ENCODE measurements at places on chromosomes 3 and 15.
A peak's percentile ranks its signal among the peaks of the same experiment; 100 is the strongest.

GRCh38 chr15:68618908-68619698 is 40.3 kb downstream of the CORO2B start:
- DNase-seq = no peak

GRCh38 chr3:196987022-196987421 is 18.4 kb upstream of the PIGZ start:
- no peak for DNase-seq

DNA sequence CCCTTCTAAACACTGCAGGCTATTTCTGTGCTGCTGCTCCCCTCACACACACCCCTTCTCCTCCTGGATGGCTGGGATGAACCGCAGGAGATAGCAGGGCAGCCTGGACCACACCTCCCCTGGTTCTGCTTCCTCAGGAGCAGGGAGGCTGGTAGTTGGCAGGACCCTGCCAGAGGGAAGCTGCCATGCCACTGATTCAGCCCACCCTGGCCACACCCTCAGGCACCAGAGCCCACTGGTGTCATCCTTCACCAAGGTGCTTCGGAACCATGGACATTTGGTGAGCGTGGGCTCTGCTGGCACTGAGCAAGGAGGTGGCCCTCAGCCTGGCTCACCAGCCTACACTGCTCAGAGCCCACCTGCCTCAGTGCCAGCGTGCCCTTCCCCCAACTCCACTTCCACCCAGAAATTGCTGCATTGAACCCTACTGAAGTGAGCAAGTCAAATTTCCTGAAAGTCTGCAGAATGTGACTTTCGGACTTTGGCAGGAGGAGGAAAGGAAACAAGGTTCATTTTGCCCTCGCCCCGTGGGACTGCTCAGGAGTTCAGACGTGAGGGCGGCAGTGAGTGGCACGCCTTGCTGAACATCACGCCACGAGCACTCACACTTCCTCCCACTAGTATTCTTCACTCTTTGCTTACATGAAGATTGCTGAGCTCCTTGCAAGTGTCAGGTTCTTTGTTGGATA is 26.3 kb downstream of the BMF start:
- no peak for DNase-seq

GRCh38 chr15:71807691-71808091 is 2.7 kb upstream of the NR2E3 start:
- no peak for DNase-seq

GRCh38 chr15:84926491-84927230 is 42.2 kb downstream of the SLC28A1 start:
- DNase-seq = no peak

DNA sequence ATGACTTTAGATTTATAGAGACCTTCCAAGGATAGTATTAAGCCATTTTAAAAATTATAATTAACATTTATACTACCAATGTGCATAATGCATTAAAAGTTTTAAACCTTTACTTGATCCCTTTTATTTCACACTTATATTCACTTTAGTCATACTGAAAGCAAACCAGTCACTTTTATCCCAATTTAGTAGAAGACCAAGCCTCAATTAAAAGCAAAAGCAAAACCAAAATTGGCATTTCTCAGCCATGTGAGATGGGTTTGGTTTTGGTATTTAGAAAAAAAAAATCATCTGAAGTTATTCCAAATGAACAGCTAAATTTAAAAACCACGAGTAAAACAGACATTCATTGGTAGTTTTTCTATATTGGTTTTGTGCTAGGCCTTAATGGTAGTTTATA is 249.4 kb downstream of the LPP start:
- no peak for DNase-seq

GRCh38 chr3:146166826-146167225 is 5.8 kb upstream of the PLOD2 start:
- no peak for DNase-seq

DNA sequence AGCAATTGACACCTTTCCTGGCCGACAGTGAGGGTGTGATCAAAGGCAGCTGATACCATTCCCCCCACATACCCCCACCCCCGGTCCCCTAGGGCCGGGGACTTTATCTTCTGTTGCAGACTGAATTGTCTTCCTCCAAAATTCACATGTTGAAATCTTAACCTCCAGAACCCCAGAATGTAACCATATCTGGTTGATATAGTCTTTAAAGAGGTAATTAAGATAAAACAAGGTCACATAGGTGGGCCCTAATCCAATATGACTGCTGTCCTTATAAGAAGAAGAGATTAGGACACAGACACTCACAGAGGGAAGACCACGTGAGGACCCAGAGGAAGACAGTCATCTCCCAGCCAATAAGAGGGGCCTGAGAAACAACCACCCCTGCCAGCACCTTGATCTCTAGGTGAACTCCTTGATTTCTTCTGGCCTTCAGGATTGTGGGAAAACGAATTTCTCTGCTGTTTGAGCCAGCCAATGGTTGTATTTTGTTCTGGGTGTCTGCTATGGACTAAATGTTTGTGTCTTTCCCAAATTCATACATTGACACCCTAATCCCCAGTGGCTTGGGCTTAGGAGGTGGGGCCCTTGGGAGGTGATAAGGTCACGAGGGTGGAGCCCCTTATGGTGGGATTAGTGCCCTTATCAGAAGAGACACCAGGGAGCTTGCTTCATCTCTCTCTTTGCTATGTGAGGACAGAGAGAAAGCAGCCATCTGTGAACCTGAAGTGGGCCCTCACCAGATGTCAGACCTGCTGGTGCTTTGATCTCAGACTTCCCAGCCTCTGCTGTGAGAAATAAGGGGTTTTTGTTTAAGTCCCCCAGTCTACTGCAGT is 144.0 kb downstream of the CHSY1 start:
- DNase-seq = no peak

DNA sequence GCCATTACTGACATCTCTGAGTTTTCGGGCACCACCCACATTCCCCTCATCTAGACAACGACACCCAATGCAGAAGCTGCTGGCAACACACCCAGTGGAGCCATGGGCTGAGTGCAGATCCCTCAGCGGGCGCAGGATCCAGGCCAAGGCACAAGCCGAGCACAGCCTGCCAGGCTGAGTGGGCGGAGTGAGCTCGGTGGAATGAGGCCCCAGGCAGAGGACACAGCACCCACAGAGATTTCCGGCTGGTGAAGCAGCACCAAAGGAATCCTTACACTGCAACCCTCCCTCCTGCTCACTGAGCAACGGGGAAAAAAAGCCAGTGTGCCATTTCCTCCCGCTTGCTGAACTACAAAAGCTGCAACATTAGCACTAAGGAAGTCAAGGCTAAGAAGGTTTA is 34.3 kb downstream of the ZMAT3 start:
- no peak for DNase-seq

- DNase-seq = peak; percentile 65
These were observed 864 bp upstream of the NEO1 start for GRCh38 chr15:73051391-73051806.

GRCh38 chr3:57031631-57032541 is 28.6 kb upstream of the SPATA12 start:
- DNase-seq = no peak

GRCh38 chr3:20406611-20407011 is 220.6 kb upstream of the SGO1 start:
- no peak for DNase-seq

DNA sequence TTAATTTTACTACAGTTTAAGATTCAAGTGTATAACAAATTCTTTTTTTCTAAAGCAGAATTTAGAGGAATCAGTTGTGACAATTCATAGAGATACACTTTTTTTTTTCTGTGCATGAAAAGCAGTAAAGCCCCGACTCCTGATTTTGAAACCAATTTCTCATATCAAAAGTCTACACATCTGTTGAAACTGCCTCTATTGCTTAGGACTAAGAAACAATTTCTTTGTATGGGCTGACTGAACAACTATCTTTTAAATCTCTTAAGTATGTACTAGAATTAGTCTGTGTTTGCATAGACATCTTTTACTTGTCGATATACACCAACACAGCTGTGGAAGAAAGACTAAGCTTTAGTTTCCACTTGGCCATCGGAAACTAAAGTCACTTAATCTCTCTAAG is 127.6 kb downstream of the MEIS2 start:
- no peak for DNase-seq

- DNase-seq = no peak
These were observed 1.2 kb upstream of the RYK start for GRCh38 chr3:134251731-134252391.

GRCh38 chr15:58190419-58190818 is 52.2 kb downstream of the AQP9 start:
- no peak for DNase-seq

GRCh38 chr3:9810433-9810770 is 340 bp downstream of the TTLL3 start:
- no peak for DNase-seq

DNA sequence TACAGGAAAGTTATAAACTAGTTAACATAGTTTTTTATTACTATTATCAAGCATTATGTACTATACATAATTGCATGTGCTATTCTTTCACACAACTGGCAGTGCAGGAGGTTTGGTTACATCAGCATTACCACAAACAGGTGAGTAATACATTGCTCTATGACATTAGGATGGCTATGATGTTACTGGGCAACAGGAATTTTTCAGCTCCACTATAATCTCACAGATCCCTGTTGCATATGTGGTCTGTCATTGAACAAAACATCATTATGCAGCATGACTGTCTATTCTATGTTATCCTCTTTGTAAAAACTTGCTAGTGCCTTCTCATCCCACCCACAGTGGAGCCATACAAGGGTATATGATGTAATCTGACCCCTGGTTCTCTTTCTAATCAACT is 36.5 kb upstream of the PDZRN3 start:
- no peak for DNase-seq

- DNase-seq = no peak
These were observed 39.8 kb downstream of the SEMA3G start for GRCh38 chr3:52405066-52405465.

DNA sequence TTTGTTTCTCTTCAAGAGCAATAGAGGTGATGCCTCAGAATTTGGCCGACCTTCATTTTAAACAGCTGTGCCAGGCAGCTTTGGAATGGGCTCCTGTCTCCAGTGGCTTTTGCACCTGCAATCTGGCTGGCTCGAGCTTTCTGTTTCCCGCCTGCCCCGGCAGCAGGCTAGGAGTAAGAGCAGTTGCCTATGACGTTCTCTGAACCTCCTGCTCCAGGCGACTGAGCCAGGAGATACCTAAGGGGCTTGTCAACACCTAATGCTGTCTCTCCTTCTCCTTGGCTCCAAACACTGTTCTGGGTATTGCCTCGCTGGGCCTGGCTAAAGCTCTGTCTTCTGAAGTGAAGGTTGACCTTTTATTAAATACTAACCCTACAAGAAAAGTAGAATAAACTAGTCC is 229.9 kb downstream of the LRRN1 start:
- no peak for DNase-seq

GRCh38 chr3:59995563-59995962 is 945.7 kb upstream of the CFAP20DC start:
- DNase-seq = no peak

- no peak for DNase-seq
These were observed 252.9 kb downstream of the EBLN2 start for GRCh38 chr3:73314151-73314951.

GRCh38 chr3:142363936-142364467 is 83.8 kb downstream of the XRN1 start:
- DNase-seq = no peak

- no peak for DNase-seq
These were observed 381.2 kb downstream of the WDR72 start for GRCh38 chr15:53378096-53378800.

- no peak for DNase-seq
These were observed 113.7 kb upstream of the RPL32 start for GRCh38 chr3:12954891-12955650.

- DNase-seq = no peak
These were observed 584 bp upstream of the XCR1 start for GRCh38 chr3:46027736-46028397.

DNA sequence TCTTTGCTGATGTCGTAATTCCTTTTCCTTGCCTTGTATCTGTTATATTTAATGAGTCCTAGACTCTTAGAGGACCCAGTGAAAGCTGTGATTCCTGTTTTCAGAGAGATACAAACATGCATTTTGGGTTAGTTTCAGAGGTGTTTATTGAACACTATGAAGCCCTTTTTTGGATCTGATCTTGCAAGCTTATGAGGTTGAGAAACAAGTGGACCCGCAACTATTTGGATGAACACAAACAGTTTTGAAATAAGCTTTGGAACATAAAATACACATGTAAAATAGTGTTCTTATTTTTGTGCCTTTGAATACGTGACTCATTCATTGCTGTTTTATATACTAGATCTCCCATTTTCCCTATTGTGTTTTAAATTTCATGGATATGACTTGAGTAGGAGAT is 33.5 kb downstream of the SNRK start:
- no peak for DNase-seq

DNA sequence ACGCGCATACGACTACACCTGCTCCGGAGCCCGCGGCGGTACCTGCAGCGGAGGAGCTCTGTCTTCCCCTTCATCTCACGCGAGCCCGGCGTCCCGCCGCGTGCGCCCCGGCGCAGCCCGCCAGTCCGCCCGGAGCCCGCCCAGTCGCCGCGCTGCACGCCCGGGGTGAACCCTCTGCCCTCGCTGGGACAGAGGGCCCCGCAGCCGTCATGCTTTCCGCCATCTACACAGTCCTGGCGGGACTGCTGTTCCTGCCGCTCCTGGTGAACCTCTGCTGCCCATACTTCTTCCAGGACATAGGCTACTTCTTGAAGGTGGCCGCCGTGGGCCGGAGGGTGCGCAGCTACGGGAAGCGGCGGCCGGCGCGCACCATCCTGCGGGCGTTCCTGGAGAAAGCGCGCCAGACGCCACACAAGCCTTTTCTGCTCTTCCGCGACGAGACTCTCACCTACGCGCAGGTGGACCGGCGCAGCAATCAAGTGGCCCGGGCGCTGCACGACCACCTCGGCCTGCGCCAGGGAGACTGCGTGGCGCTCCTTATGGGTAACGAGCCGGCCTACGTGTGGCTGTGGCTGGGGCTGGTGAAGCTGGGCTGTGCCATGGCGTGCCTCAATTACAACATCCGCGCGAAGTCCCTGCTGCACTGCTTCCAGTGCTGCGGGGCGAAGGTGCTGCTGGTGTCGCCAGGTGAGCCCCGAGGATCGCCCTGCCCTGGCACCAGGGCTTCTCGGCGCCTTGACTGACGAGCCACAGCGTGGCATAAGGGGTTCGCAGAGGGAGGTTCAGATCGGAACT is 420 bp downstream of the SLC27A2 start:
- DNase-seq = no peak

DNA sequence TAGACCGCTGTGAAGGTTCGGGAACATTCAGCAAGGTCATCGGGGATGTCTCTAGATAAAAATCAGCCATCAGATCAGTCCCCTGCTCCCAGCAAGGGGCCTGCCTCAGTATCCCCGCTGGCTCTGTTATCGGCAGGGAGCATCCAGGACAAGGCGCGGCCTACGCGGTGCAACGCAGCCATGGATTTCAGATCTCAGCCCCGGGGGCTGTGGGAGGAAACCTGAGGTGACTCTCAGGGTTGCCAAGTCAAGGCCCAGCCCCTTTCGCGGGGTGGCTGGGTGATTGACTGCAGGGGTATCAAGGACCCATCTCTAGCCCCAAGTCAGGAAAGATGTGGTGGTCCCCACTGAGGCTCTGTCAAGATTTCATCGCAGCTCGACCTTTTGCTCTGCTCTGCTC is 23.1 kb upstream of the CD47 start:
- no peak for DNase-seq

GRCh38 chr3:15110206-15110605 is 11.3 kb upstream of the RBSN start:
- no peak for DNase-seq

Data from globus pallidus (tissue), 1 donor.